ENCODE measurements at places on chromosomes 3 and 15. TPM values are rescaled to one million over a fixed set of nuclear protein-coding genes. Genes with fewer than 3 reads are reported as not detected.

FSD2 gene
- total RNA-seq = not detected

NSMCE3 gene
- 8.8 TPM for total RNA-seq

ESYT3 gene
- 0.07 TPM for total RNA-seq

RARB gene
- not detected for total RNA-seq

Data from CD8-positive, alpha-beta memory T cell (primary cell).